Activated CD4-positive, alpha-beta T cell treated with anti-CD3 and anti-CD28 coated beads, Interleukin-2, amount 10 ng/mL, durations not matched to agents 24 days and 14 days (primary cell): ENCODE measurements at places on chromosomes 13 and 19.

GRCh38 chr19:53195265-53195903 lies 2.2 kb upstream of the ZNF665 start:
- peak; percentile 91 for DNase-seq

GRCh38 chr19:44051650-44052402 lies at the start of gene ZNF223:
Gene ZNF223, plus strand, starts transcription at chr19:44052036. Its CDS starts 3,141 bp downstream, at chr19:44055177.
- DNase-seq = peak; percentile 63

GRCh38 chr19:46953955-46954501 lies 65.6 kb upstream of the NPAS1 start:
- no peak for DNase-seq

- DNase-seq = no peak
These were observed 12.4 kb upstream of the NEK5 start for GRCh38 chr13:52141299-52141698.

GRCh38 chr19:51821921-51822320 lies 27.0 kb downstream of the FPR3 start:
- DNase-seq = no peak

- no peak for DNase-seq
These were observed 10.7 kb downstream of the EPSTI1 start for GRCh38 chr13:42981317-42981716.

- no peak for DNase-seq
These were observed 74.8 kb downstream of the ABCC4 start for GRCh38 chr13:95226476-95226875.

- DNase-seq = no peak
These were observed 5.3 kb upstream of the GRTP1 start for GRCh38 chr13:113369189-113369588.

- no peak for DNase-seq
These were observed 955.6 kb downstream of the PCDH17 start for GRCh38 chr13:58587183-58587582.

- no peak for DNase-seq
These were observed 213.1 kb downstream of the OXGR1 start for GRCh38 chr13:96781141-96781540.

- no peak for DNase-seq
These were observed 6.8 kb downstream of the FIZ1 start for GRCh38 chr19:55592391-55593090.

DNA sequence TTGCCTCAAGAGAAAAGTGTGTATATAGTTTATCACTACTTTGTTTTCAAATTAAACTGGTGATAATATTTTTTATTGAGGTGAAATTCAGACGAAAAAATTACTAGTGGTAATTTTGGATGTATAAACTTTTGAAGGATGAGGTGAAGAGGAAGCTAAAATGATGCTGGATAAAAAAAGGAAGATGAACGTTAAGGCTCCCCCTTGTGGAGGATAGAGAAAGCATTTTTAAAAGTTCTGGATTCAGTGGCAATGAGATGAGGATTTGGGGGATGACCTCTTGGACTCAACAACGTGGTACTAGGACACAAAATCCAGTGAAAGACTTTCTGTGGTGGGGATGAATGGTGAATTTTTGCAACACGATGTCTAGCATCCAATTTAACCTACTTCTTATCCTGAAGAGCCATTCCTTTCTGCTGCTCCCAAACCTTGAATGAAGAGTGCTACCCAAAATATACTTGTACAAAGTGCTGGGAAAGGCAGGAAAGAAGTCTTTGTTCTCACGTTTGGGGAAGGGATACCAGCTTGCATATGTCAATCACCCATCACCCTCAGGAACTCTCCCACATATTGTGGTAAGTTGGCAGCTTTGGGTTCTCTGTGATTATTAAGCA lies 7.3 kb upstream of the SIGLEC5 start:
- DNase-seq = no peak

- DNase-seq = no peak
These were observed 25.2 kb upstream of the HIF3A start for GRCh38 chr19:46271481-46272197.

- DNase-seq = peak; percentile 79
These were observed 5.2 kb upstream of the BCAT2 start for GRCh38 chr19:48815870-48816501.

- DNase-seq = no peak
These were observed 18.5 kb downstream of the UGGT2 start for GRCh38 chr13:96034662-96035061.

GRCh38 chr19:29704562-29705558 lies 10.2 kb downstream of the C19orf12 start:
- peak; percentile 80 for DNase-seq

DNA sequence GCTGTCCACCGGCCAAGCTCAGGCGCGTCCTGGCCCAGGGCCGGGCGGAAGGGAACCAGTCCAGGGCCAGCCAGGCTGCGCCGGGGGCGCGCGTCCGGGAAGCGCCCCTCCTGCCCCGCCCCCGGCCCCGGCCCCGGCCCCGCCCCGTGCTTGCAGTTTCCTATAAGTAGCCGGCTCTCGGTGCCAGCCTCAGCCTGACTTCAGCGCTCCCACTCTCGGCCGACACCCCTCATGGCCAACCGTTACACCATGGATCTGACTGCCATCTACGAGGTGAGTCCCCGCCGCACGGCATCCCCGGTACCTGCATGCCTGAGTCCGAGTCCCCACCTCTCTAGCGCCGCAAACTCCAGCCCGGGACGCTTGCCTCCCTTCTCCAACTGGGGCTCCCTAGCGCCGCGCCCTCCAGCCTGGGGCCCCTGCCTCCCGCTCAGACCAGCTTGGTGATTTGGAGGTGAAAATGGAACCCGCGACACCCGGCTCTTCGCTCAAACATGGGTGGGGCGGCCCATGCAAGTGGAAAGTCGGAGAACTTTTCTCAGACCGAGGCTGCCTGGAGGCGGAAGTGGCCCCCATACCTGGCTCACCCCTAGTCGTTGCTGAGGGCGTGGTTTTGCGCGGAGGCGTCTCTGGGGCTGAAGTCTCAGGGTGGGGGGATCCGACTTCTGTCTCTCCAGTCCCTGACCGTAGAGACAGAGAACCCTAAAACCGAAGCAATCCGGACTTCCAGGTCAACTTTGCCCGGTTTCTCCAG lies at the start of gene ZFP36:
TSS of gene ZFP36 (plus strand) at position 192 of the 754 bp plus-strand sequence. CDS start at position 250, 58 bp downstream.
- DNase-seq = peak; percentile 95

GRCh38 chr13:90839061-90839460 lies 508.4 kb upstream of the MIR17HG start:
- DNase-seq = no peak

GRCh38 chr19:1923319-1923718 lies 17.7 kb upstream of the CSNK1G2 start:
- peak; percentile 86 for DNase-seq

GRCh38 chr13:37194428-37194861 lies 89.0 kb upstream of the CSNK1A1L start:
- DNase-seq = no peak

DNA sequence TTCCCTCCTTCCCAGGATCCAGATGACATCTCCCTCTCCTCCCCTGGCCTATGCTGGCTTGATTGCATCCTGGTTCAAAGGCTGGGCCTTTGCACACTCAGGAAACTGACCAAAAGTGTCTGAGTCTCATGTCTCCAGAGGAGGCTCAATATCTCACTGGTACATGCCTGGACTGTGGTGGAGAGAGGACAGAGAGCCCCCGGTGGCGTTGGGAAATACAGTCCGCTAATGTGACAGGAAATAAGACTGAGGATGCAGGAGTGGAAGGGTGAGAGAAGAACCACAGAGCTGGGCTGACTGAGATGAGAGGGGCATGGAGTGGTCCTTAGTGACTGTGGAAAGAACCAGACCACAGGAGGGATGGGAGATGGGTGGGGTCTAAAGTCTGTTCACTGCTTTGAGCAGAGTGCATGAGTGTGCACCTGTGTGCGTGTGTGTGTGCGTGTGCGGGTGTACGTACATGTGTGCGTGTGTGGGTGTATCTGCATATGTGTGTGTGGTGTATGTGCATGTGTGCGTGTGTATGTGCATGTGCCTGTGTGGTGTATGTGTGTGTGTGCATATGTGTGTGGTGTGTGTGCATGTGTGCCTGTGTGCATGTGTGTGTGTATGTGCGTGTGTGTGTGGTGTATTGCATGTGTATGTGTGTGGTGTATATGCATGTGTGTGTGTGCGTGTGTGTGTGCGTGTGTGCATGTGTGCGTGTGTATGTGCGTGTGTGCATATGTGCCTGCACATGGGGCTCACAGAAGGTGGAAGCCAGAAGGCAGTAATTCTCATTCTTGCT lies 1.9 kb downstream of the SIGLEC5 start:
- DNase-seq = no peak

- no peak for DNase-seq
These were observed 14.6 kb downstream of the PLD3 start for GRCh38 chr19:40363069-40363468.

DNA sequence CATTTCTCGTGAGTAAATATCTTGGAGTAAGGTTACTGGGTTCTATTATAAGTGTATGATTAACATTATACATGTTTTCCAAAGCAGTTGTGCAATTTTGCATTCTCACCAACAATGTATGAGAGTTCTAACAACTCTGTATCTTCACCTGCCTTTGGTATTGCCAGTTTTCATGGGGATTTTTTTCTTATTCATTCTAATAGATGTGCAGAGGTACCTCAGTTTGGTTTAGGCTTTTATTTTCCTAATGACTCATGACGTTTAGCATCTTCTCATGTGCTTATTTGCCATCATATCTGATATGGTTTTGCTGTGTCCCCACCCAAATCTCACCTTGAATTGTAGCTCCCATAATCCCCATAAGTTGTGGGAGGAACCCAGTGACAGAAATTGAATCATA lies 7.7 kb upstream of the NUDT15 start:
- DNase-seq = no peak

DNA sequence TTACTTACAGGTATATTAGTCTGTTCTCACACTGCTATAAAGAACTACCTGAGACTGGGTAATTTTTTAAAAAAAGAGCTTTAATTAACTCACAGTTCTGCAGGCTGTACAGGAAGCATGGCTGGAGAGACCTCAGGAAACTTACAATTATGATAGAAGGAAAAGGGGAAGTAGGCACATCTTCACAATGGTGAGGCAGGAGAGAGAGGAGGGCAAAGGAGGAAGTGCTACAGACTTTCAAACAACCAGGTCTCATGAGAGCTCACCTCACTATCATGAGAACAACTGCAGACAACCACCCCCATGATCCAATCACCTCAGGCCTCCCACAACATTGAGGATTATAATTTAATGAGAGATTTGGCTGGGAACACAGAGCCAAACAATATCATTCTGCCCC lies 511.7 kb downstream of the SLITRK6 start:
- DNase-seq = no peak

- no peak for DNase-seq
These were observed 578.8 kb downstream of the DCT start for GRCh38 chr13:93900731-93901130.

DNA sequence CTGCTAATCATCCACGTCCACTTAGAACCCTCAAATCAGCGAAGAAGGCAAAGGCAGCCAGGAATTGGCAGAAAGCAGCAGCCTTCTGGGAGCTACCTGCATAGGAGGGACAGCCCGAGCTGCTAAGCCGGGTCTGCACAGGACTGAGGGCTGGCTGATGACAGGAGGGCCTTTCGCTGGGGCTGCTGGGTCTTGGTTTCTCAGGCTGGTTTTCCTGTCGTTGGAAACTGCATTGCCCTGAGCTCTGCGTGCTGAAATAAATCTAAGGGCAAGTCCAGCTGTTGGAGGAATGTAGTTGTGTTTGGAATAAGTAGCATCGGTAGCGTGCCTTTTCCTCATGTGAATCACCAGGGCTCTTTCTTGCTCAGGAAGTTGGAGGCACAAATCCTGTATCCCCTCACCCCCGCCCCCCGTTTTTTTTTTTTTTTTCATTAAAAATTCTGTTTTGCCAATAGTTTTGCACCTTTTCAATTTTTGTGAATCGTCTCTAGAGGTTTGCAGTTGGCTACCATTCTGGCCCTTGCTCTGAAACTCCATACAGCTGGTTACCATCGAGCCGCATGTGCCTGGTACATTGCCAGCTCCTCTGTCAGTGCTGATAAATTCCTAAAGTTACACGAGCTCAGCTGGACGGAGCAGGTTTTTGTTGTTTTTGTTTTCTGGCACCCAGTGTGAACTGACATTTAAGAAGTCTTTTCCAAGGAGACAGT lies 193.9 kb upstream of the RNF113B start:
- no peak for DNase-seq

- peak; percentile 88 for DNase-seq
These were observed 770 bp downstream of the HNRNPM start for GRCh38 chr19:8445488-8446001.

- DNase-seq = no peak
These were observed 383.4 kb downstream of the ITGBL1 start for GRCh38 chr13:101835920-101836319.

GRCh38 chr13:102233566-102234208 lies 168.2 kb downstream of the FGF14 start:
- DNase-seq = no peak

GRCh38 chr13:107969546-107969945 lies 245.8 kb downstream of the LIG4 start:
- DNase-seq = no peak

DNA sequence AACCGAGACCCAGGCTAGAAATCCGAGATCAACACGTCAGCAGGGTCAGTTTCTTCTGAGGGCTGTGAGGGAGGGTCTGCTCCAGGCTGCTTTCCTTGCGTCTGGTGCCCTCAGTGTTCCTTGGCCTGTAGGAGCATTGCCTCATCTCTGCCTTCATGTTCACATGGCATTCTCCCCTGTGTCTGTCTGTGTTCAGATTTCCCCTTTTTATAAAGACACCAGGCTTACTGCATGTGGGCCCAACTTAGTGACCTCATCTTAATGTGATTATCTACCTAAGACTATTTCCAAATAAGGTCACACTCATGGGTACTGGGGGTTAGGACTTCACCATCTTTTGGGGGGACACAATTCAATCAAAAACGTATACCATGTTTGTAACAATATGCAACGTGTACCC lies 57.2 kb upstream of the C1QTNF9 start:
- peak; percentile 74 for DNase-seq

DNA sequence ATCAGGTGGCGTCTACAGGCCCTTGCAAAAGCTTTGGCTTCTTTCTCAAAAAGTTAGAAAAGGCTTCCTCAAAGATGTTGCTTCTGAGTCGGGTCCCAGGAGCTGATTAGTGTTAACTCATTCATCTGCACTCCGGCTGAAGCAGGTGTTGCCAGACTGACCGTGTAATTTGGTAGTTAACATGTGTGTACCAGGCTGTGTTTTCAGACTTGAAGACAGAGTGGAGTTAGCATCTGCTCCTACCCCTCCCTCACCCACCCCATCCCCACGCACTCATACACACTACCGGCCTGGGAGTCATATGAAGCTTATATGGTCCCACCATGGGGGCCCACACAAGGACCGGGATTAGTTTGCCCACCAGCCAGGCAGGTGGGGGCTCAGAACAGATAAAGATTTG lies 111.5 kb downstream of the DNAJC15 start:
- DNase-seq = no peak

DNA sequence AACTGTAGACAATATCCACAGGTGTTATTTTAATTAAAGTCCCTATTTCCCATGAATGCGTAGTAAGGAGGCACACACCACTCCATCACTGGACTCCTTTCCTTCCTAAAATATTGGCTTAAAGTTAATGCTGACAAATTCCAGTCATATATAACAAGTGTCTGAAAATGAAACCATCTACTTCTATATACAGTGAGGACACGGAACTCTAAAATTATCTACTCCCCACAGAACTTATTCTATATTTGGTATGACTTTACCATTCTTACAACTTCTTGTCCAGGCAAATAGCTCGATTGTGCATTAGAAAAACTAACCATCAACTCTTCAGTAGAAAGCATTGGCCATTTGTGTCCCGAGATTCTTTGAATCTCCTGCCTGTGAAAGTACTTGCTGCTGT lies 1560.2 kb downstream of the EFNB2 start:
- no peak for DNase-seq

GRCh38 chr13:72599178-72599743 lies 128.2 kb downstream of the MZT1 start:
- DNase-seq = no peak

- DNase-seq = no peak
These were observed 8.8 kb upstream of the LRCH1 start for GRCh38 chr13:46544208-46544607.

GRCh38 chr13:88063741-88064140 lies 392.6 kb downstream of the SLITRK5 start:
- no peak for DNase-seq
